ENCODE measurements at places on chromosomes 7 and 10.

DNA sequence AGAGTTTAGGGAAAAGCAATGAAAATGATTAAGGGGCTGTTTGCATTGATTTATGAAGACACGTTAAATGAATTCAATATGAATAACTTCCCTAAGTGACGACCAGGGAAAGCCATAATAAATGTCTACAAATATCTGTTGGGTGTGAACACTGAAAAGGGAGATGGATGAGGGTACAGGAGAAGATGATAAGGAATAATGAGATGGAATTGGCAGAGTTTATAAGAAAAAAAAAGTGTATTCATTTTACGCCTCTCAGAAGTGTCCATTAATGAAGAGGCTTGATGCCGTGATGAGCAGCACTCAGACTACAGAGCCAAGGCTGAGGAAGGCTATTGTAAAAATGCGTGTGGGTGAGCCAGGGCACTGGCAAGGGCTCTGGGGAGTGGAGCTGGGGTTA lies 346.7 kb upstream of the AKR1E2 start:
- no peak for DNase-seq

GRCh38 chr7:36717586-36717985 lies 6.7 kb downstream of the AOAH start:
- no peak for DNase-seq

DNA sequence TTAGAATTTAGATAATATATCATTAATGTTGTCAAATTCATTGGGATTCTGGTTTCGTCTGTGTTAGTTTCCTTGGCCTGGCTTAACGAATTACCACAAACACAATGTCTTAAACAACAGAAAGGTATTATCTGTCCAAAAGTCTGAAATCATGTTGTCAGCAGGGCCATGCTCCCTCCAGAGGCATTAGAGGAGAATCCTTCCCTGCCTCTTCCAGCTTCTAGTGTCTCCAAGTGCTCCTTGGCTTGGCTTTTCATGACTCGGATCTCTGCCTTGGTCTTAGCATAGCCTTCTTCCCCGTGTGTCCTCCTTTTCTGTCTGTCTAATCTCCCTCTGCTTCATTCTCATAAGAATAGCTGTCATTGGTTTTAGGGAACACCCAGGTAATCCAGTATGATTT lies 482.5 kb downstream of the SEMA3D start:
- no peak for DNase-seq

GRCh38 chr7:41700044-41700471 lies 2.8 kb downstream of the INHBA start:
- no peak for DNase-seq

- DNase-seq = no peak
These were observed 207.2 kb upstream of the DKK1 start for GRCh38 chr10:52106899-52107298.

GRCh38 chr7:87370660-87371180 lies 25.3 kb downstream of the CROT start:
- no peak for DNase-seq

DNA sequence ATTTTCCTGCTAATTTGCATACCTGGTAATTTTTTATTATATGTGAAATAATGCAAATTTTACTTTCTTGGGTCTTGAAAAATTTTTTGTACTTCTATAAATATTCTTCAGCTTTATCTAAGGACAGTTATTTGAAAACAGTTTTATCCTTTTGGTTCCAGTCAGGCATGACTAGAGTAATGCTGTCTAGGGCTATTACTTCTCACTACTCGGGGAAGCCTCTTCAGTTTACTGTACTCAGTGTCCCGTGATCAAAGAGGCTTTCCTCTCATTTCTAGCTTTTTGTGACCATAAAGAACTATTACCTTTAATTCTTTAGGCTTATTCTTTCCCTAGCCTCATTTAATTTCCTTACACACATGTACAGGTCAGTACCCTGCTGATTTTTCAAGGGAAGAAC lies 153.8 kb upstream of the HDAC9 start:
- no peak for DNase-seq

GRCh38 chr10:102835007-102835482 lies 2.2 kb downstream of the CYP17A1 start:
- DNase-seq = peak; percentile 68

DNA sequence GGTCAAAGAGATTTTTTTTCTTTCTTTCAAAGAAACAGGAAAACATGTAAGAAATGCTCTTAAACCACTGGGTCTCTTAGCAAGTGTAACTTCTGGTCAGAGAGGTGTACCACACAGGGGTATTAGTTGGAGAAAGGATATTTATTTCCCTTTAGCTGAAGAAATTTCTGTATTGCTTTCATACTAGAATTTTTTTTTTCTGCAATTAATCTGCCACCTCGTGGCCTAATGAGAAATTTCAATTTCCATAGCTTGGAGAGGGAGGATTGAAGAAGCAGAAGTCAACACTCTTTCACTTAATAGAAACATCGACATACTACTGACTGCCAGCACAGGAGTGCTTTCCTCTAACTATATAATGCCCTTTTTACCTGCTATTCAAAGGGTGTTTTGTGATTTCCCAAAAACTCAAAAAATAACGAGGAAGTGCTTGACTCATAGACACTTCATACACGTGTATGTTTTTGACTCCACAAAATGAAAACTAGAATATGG lies 177.6 kb upstream of the NAMPT start:
- no peak for DNase-seq

DNA sequence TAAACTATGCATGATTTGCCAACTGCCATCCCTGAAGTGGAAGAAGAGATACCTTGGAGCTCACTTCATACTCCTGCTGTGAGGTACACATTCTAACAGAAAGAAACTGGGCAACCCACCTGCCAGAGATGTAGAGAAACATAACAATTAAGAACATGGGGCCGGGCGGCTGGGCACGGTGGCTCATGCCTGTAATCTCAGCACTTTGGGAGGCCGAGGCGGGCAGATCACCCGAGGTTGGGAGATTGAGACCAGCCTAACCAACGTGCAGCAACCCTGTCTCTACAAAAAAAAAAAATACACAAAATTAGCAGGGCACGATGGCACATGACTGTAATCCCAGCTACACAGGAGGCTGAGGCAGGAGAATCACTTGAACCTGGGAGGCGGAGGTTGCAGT lies 402.6 kb upstream of the ANKRD30A start:
- no peak for DNase-seq

DNA sequence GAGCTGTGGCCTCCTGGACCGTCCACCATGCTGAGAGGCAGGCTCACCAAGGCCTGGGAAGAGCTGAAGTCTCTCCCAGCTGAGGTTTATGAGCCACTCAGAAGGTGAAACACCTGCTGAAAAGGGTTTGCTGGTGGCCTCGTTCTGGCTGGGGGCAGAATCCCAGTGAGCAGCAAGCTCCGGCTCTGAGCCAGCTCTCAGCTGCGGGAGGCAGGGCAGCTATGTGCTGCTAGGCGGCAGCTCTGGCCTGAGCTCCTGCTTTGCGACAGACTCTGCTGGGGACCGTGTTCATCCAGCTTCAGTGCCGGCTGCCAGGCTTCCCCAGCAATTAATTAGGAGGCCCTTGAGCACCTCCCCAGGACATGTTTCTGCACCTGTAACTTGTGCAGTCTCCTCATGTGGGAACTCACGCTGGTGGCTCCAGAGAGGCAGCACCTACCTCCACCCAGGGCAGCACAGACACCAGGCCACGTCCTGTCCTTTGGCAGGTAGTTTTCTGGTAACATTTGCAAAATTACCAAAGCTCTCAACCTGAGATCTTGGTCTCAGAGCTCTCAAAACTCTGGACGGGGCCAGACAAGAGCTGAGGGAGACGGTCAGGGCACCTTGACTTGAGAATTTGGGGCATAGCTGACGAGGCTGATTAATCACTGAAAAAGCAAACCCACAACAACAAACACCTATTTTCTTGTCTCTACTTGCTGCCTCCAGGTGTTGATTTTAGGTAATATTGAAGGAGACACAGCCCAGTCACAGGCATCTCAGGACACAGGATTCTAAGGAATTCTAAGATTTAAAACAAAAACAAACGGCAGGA lies 185.0 kb downstream of the TCERG1L start:
- DNase-seq = no peak

DNA sequence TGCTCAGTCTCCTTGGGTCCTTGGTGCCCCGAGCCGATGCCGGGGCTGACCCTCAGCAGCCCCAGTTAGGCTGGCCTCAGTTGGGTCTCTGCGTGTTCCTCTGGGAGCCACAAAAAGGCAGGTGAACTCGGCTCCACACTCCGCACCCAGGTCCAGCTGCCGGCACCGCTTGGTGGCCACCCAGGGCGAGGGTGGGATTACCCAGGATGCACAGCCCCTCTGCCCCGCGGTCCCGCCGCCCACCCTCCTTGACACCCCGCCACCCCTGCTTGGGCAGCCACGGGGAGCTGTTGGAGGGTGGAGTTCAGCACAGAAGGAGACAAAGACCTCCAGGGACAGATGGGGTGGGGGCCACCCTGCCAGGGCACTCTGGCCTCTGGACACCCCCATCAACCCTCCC lies 17.7 kb downstream of the VENTX start:
- no peak for DNase-seq

DNA sequence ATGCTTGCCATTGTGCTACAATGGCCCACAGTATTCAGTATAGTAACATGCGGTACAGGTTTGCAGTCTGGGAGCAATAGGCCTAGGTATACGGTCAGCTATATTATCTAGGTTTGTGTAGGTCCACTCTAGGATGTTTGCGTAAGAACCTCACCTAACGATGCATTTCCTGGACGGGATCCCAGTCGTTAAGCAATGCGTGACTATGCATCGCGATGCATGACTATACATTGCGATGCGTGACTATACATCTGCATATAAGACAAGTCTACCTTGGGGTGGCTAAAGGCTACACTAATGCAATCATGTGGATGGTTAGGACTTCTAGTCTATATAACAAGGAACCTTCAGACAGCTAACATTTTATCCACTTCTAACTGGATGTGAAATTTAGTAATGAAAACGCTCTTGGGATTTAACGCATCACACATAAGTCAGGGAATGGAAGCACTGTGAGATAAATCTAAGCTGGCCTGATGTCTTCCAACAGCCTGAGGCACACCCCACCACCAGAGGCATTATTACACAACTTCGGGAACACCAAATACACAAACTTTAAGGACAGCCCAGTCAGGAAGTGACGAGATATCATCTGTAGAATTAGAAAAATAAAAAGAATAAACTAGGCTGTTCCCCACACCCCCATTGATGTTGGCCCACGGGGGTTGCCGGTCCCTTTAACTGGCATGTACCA lies 9.2 kb downstream of the GNA12 start:
- DNase-seq = no peak

GRCh38 chr10:24944512-24945255 lies 7.7 kb downstream of the PRTFDC1 start:
- DNase-seq = no peak

- DNase-seq = no peak
These were observed 28.3 kb upstream of the CCDC6 start for GRCh38 chr10:59934701-59935100.

- no peak for DNase-seq
These were observed 1.7 kb downstream of the SH2B2 start for GRCh38 chr7:102288285-102288930.

DNA sequence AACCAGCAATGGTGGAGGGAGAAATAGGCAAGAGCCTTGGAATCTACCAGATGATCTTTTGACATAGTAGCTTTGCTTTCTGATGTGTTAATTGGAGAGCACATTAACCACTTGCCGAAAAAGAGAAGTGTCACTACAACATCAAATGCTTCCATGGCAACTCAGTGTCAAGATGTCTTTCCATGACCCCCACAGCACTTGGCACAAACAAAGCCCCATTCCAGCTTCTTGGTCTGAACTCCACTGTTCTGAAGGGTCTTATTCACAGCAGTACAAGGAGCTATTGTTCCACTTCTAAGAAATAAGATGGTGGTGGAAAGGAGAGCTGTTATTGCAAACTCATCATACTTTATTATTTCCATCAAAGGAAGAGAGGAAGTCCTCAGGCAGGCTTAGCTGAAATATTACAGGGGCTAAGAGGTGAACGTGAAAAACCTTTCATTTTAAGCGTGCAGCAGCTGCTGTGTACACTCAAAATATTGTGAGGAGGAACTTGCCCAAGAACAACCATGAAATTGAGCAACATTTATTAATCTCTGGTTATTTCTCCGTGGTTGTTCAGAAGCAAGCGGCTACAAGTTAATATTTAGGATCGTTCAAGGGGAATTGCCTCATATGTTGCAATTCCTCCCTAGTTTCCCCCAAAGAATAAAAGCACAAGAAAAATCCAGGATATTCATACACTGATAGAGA lies 354.8 kb upstream of the CELF2 start:
- DNase-seq = no peak

DNA sequence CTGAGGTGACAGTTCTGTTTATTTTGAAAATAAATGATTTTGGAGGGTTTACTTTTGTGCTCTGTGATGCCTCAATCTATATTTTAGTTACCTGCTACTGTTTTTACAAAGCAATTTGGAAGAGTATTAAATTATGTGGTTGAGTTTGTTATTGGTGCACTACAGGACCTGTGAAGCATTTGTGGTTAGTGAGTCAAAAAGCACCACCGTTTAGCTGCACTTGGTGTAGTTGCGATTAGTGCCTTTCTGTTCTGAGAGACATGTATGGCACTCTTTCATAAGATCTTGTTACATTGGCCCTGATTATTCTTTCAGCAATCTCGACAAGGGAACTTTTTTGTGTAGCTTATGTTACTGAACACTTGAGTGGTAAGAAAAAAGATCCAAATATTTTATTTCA lies 132.2 kb downstream of the BBS9 start:
- no peak for DNase-seq

GRCh38 chr7:35003679-35004303 lies 33.5 kb downstream of the DPY19L1 start:
- DNase-seq = no peak

- no peak for DNase-seq
These were observed 74.1 kb downstream of the LRRTM3 start for GRCh38 chr10:66999762-67000545.

DNA sequence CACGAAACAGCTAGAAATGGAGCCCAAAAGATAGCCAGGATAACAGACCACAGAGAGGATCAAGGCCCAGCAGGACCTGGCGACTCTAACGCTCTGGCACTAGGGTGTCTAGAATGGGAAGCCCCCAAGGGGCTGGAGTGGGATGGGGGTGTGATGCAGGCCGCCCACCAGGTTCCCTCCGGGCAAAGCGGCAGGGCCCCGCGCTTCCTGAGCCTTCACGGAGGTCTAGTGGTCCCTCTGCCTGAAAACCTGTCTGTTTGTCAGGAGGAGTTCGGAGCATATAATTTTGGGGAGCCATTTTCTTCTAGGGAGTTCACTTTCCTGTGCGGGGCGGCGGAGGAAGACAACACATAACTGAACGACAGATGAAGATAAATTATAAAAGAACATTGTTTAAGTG lies 48.2 kb upstream of the FXYD4 start:
- no peak for DNase-seq

GRCh38 chr10:11677480-11677879 lies 64.7 kb upstream of the ECHDC3 start:
- no peak for DNase-seq

- no peak for DNase-seq
These were observed 34.8 kb downstream of the TFPI2 start for GRCh38 chr7:93855797-93856196.

Measured in right lobe of liver (tissue), 6 donors.